ENCODE measurements at places on chromosomes 11 and 22.

- DNase-seq: no peak
Observed at GRCh38 chr22:32628628-32629572, 154.3 kb downstream of the FBXO7 start.

GRCh38 chr11:17721242-17721999, 2.0 kb downstream of the MYOD1 start:
- no peak for DNase-seq

DNA sequence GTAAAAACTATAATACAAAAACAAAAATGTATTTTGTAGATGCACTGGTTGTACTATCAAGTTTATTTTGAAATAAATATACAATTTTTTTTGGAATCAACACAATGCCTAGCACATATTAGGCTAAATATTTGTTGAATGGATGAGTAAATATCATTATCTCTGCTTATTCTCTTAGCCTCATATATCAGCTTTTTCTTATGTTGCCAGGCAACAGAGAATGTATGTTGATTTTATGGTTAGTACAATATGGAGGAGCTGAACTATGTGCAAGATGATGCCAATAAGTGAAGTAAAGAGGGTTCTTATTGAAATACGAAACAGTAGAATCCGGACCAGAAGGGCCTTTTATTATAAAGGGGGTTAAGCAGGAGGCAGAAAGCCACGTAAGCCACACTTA, 94.9 kb downstream of the FAR1 start:
- no peak for DNase-seq

- DNase-seq: no peak
Observed at GRCh38 chr11:6129011-6129410, 21.5 kb downstream of the OR56B4 start.

- DNase-seq: no peak
Observed at GRCh38 chr11:104524254-104524653, 360.3 kb upstream of the PDGFD start.

DNA sequence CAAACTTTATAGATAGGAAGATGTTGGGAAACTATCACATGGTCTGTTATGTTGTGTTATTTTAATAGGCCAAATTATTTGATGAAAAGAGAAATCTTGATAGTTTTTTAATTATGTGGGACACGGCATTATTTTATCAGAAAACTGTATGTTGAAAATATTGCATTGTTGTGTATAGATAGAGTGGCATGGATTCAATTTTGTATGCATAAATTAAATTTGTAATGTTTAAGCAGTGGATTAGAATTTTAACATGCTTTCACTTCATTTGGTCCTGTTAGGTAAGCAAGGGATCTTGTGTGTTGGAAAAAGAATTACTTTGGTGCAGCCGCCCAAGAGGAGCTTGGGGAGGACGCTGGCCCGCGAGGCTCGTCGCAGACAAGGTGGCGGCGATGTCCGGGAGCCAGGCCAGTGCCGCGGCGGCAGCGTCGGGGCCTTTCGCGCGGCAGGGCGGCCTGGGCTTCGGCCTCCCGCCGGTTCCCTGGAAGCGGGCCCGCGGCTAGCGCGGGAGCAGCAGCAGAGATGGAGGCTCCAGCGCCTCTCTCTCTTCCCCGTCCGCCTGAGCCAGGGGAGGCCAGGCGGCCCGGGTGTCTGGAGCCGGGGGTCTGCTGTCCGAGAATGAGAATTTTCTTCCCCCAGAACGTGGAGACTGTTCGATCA, 82.7 kb downstream of the GGT1 start:
- no peak for DNase-seq

GRCh38 chr22:49735411-49735900, 92.2 kb downstream of the BRD1 start:
- DNase-seq: no peak

DNA sequence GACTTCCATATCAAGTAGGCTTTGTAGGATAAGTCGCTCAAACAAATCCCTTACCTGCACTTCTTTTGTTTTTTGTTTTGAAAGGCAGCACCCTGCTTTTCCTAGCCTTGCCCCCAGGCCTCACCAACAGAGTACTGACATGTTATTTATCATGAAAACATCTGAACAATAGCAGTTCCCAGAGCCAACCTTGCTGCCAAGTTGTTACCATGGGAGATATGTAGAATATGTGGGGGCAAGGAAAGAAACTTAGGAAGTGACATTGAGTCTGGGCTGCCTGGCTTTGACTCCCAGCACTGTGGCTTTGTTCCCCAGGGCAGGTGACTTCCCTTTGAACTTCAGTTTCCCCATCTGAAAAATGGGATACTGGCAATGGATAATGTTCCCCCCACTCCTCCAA, 53.4 kb upstream of the CRYBB3 start:
- DNase-seq: no peak

All from activated CD8-positive, alpha-beta memory T cell treated with anti-CD3 and anti-CD28 coated beads for 1 hour (primary cell).